ENCODE measurements at places on chromosomes 1 and 21. TPM values are rescaled to one million over a fixed set of nuclear protein-coding genes. Genes with fewer than 3 reads are reported as not detected.
A peak's percentile ranks its signal among the peaks of the same experiment; 100 is the strongest.

TRIM58 gene
- total RNA-seq: not detected

GRCh38 chr1:221310180-221310579 lies 430.9 kb downstream of the HLX start:
- DNase-seq: no peak

GRCh38 chr1:235730007-235730406 lies 80.4 kb upstream of the GNG4 start:
- no peak for DNase-seq

GRCh38 chr1:19861034-19861433 lies 21.2 kb upstream of the OTUD3 start:
- peak; percentile 45 for DNase-seq

DNA sequence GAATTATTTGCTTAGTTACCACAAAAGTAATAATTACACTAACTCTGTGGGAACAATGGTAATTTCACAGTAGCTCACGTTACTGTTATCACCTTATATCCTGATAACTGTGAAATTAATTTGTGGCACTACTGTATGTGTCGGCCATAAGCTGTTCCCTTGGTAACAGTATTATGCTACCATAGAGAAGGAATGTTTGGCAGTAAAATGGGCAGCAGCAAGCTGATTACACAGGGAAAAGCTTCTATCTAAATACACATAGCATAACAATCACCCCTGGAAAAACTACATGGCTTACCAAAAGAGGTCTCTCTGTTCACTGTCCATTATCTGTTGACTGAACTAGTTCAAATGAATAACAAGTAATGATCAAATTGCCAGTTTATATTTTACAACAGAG lies 124.1 kb downstream of the DPYD start:
- DNase-seq: no peak

GRCh38 chr1:109634292-109634691 lies 14.7 kb downstream of the AMPD2 start:
- DNase-seq: no peak

- DNase-seq: peak; percentile 40
Measured at GRCh38 chr1:234214911-234215892, 158.1 kb upstream of the COA6 start.

OR10J1 gene
- total RNA-seq: not detected

DNA sequence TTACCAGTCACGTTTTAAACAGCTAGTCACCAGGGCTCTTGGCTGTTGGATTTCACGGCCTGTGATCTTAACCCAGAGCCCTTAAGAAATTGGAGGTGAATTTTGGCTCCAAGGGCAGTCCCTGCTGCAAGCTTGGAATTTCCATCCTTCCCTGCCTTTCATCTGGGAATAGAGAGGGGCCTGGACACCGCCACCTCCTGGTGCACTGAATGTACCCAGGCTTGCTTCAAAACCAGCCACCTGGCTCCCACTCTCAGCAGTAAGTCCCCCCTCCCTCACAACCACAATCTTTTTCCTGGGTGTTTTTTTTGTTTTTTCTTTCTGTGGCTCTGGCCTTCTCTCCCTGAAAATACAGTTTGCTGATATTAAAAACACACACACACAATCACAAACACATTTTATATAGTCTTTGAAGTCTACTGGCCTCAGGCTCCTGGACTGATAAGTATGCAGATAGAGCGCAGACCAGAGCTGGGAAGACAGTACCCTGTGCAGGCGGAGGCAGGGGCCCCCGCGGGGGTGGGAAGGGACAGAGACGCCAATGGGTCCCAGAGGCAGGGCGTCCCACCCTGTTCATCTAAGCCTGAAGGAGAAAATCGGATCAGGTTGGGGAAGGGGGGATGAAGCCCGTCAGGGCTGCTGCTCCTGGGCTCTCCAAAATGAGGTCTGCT lies 65.8 kb upstream of the IGSF21 start:
- no peak for DNase-seq

ABCG1 gene
- total RNA-seq: 132 TPM

- DNase-seq: peak; percentile 35
Measured at GRCh38 chr1:167409183-167409582, 109.1 kb downstream of the CD247 start.

DNA sequence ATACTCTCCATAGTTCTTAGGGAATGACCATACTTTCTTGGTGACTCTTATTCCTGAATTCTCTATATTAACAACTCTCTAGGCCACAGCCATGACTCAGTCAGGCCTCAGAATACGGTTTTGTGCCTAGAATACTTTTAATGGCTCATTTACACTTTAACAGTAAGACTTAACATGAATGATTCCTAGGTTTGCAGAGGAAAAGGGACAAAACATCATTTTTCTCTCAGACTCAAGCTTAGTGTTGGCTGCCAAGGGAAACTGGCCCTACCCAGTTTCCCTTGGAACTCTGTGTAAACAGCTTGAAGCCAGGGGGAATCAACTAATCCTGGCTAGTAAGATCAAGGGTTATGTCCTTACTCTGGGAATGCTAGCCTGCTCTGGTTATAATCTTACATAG lies 164.9 kb upstream of the PKN2 start:
- DNase-seq: no peak

COL8A2 gene
- total RNA-seq: 3.3 TPM

- peak; percentile 54 for DNase-seq
Measured at GRCh38 chr21:29413683-29414082, 115.0 kb downstream of the BACH1 start.

GRCh38 chr1:210132582-210132981 lies 100.0 kb upstream of the SERTAD4 start:
- DNase-seq: peak; percentile 33

DNA sequence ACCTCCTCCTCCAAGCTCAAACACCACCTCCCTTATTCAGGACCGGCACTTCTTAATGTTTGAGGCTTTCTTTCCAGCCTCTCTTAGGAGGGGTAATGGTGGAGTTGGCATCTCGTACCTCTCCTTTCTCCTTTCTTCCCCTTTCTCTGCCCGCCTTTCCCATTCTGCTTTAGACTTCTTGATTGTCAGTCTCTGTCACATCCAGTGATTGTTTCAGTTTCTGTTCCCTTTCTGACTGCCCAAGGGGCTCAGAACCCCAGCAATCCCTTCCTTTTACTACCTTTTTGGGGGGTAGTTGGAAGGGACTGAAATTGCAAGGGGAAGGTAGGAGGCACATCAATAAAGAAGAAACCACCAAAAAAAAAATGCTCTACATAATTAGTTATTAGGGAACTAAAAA lies 5.6 kb downstream of the ELK4 start:
- DNase-seq: no peak

KCNT2 gene
- 0.38 TPM for total RNA-seq

- peak; percentile 92 for DNase-seq
Measured at GRCh38 chr1:168320800-168321450, 40.2 kb downstream of the TBX19 start.

- DNase-seq: no peak
Measured at GRCh38 chr1:224533517-224533916, 82.6 kb upstream of the CNIH3 start.

DNA sequence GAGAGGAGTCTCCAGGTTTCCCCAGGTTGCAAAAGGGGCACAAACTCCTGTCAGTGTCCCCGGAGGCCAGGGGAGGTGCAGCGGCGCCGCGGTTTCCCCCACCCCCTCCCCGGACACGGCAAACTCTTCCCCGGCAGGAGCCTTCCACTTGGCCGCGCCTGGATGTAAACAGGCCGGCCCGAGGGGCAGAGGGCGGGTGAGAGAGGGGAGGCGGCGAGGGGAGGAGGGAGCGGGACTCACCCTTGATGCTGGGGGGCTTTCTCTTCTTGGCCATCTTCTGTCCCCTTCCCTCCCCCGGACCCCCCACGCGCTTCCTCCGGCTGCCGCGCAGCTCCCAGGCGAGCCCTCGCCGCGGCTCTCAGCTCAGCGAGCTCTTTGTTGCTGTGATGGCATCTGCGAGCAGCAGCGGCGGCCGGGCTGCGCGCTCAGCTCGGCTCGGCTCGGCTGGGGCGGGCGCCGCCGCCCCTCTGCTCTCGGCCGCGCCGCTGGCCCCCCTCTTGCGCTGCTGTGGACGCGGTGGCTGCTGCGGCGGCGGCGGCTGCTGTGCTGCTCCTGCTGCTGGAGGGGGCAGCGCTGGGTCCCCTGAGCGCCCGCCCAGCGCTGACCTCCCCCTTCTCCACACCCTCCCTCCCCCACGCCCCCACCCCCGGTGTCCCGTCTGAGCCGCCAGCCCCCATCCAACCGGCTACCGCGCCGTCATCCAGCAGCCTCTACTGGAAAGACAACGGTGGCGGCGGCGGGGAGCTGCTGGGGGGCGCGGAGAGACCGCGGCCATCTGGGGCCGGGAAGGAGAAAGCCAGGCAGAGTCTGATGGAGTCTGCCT lies 4.9 kb upstream of the SLC44A5 start:
- DNase-seq: no peak

GRCh38 chr1:63073309-63074306 lies 248.8 kb upstream of the FOXD3 start:
- no peak for DNase-seq

GRCh38 chr1:107870696-107871095 lies 94.3 kb downstream of the VAV3 start:
- DNase-seq: peak; percentile 67

- DNase-seq: no peak
Measured at GRCh38 chr1:88052167-88052566, 631.9 kb upstream of the PKN2 start.

DNA sequence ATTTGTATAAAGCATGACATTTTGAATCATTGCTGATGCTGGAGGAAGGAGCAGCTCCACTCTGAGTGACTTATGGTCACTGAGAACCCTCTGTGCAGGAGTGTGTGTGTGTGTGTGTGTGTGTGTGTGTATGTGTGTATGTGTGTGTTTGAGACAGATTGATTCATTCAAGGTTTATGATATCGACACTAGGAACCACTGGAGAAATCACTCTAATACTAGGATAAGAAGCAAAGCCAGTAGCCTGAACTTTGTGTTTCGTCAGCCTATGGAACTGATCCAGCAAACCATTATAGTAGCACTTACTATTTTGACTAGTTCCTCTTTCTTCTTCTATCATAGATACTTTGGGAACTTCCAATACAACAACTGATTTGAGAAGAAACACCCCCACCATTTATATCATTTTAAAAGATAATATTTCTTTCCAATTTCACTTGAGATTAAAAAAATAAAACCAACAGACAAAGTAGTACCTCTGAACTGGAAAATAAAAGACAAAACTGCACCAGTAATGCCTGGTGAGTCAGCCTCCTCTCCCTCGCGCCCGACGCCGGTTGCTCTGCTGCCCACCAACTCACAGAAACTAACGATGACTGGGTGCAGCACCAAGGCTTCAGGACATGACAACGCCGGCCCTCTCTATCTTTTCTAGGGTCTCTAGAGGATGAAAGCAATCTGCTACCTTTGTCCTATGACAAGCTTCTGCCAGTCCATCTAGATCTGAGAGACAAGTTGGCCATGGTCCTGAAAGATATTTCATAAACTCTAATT lies 20.9 kb downstream of the SLAMF1 start:
- DNase-seq: no peak

JUN gene
- total RNA-seq: 66.2 TPM

TMEM269 gene
- under 0.01 TPM for total RNA-seq

GRCh38 chr1:11037740-11038182 lies 9.3 kb downstream of the MASP2 start:
- DNase-seq: peak; percentile 71

- DNase-seq: no peak
Measured at GRCh38 chr1:169287280-169287679, 80.3 kb downstream of the NME7 start.

- DNase-seq: no peak
Measured at GRCh38 chr1:235052067-235053008, 76.3 kb downstream of the TOMM20 start.

GRCh38 chr21:41321211-41321907 lies 4.8 kb downstream of the FAM3B start:
- DNase-seq: no peak

GRIK3 gene
- not detected for total RNA-seq

DNA sequence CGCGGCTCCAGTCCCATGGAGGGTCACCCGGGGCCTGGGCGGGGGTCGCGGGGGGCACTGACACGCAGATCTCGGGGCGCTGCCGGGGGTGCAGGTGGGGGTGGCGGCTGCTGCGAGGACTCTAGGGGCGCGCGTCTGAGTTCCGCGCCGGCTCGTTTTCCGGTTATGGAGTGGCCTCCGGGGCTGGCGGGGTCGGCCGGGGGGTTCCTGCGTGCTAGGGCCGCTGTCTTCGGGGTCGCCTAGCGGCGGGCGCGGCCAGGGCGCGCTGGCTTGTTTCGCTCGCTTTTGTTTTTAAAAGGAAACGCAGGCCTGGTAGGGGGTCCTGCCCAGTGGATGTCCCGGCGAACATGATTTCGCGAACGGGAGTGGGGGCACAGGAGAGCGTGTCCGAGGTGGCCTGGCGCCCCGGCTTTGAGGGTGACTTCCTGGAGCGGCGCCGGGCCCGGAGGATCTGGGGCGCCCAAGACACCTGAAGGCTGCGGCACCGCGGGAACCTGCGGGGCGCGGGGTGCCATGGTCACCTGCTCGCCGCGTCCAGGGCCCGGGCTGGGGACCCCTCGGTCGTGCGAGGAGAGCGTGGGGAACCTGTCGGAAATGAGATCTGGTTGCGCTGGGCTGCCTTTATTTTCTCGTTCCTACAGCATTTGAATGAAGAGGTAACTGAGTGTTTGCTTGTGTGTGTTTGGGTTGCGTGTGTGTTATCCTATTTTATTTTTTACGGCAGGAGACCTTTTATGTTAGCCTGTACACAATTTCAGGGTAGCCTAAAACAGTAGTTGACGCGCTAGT lies 618 bp downstream of the ETS2 start:
- DNase-seq: no peak

RHOU gene
- total RNA-seq: 0.26 TPM

DNA sequence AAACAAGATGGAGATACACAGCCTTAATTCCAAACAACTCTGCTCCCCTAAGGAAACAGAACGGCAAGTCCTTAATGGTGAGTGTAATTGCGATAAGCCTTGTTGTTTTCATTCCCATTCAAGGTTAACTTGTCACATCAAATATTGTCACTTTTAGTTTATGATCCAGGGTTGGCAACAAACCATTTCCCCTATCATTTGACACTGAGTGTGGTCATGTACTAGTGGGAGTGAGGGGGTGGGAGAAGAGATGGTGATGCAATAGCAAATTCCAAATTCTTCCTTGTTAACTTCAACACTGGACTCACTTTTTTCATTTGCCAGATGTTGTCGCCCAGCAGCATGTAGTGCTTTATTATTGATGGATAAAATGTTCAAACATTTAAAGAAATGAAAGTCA lies 140.4 kb downstream of the ZNF326 start:
- DNase-seq: no peak

DNA sequence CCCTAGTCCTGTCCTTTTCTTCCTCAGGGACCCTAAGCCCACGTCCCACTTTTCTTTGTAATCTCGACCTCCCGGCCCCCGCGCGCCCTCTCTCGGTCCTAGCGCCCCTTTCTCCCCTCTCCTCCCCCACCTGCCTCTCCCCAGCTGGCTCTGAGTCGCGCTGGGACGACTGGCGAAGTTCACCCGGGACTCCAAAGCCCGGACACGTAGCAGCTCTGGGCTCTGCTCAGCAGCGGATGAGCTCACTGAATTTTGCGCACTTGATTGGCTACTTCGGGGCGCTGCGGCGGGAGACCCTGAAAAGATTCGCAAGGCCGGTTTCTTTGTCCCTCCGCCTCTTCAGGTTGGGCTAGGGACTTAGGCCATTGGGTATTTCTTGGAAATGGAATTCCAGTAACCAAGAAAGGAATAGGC lies 16.3 kb upstream of the ACKR1 start:
- peak; percentile 47 for DNase-seq

- DNase-seq: no peak
Measured at GRCh38 chr1:19032701-19033514, 76.4 kb upstream of the IFFO2 start.
